Progenitor cell of endocrine pancreas (in vitro differentiated cells): ENCODE measurements at places on chromosomes 3 and 15. TPM values are rescaled to one million over a fixed set of nuclear protein-coding genes. Genes with fewer than 3 reads are reported as not detected.

STAC gene
- total RNA-seq, result 1.2 and 1.6 TPM in 2 replicates

CERS3 gene
- total RNA-seq, result 0.38 TPM in 1 of 2 replicates, not detected in the other

DCBLD2 gene
- 85.5 and 86.8 TPM in 2 replicates for total RNA-seq

- H3K27me3 ChIP-seq, result no peaks in the 10 kb centered on the region
- DNase-seq, result no peak
- peaks cover 1% of the 10 kb centered on the region for H3K4me1 ChIP-seq
Measured at GRCh38 chr3:104886220-104886995, 480.3 kb upstream of the ALCAM start.

DNA sequence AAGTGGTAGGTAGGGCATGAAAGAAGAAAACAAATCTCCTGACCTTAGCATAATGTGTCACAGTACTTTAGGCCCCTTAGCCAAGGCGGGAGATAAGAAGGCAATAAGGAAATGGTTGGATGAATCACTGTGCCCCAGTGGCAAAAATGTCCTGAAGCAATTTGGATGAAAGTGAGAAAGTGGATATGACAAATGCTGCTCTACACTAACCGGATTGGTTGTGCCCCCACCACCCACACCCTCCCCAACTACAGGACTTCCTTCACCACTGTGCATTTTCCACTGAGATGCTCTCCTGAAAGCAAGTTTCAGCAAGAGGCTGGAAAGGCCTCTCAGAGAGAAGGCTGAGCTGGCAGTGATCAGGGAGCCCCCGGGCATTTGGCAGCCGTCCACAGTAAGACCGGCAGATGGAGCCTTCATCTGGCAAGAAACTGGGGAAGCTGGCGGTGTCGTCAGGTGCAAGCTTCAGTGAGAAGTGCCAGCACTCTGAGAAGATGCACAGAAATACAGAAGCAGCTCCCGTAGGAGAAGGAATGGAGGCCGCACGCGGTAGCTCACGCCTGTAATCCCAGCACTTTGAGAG lies 63.8 kb downstream of the ATP1B3 start:
- DNase-seq, result no peak
- peaks cover 7% of the 10 kb centered on the region for H3K4me1 ChIP-seq
- no peaks in the 10 kb centered on the region for H3K27me3 ChIP-seq
- no peak overlapping the region for H3K27ac ChIP-seq
- peaks cover 8% of the 10 kb centered on the region for H3K36me3 ChIP-seq
- no peak overlapping the region for H3K4me3 ChIP-seq

DNA sequence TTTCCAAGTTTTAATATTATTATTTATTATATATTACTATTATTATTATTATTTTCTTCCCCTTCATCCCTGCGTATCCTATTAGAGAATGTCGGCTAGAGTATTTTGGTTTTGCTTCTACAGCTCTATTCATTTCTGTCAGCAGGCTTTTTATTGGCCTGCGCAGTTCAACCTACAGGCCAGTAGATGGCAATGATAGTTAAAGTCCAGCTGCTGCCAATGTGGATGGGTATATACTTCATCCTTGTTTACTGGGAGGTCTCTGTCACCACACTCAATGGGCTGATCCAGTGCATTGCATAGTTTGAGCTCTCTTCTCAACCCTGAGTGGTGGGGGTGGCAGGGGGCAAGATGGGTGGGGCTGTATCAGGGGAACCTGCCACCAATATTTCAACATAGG lies 799.8 kb downstream of the NSUN3 start:
- no peak overlapping the region for H3K4me3 ChIP-seq
- no peak overlapping the region for H3K27ac ChIP-seq
- H3K36me3 ChIP-seq, result peaks cover 18% of the 10 kb centered on the region
- H3K27me3 ChIP-seq, result no peaks in the 10 kb centered on the region
- H3K4me1 ChIP-seq, result no peaks in the 10 kb centered on the region

- no peak for DNase-seq
- no peaks in the 10 kb centered on the region for H3K27me3 ChIP-seq
- H3K36me3 ChIP-seq, result no peaks in the 10 kb centered on the region
- H3K4me1 ChIP-seq, result no peaks in the 10 kb centered on the region
Measured at GRCh38 chr15:99536422-99537040, 29.3 kb upstream of the MEF2A start.

DNA sequence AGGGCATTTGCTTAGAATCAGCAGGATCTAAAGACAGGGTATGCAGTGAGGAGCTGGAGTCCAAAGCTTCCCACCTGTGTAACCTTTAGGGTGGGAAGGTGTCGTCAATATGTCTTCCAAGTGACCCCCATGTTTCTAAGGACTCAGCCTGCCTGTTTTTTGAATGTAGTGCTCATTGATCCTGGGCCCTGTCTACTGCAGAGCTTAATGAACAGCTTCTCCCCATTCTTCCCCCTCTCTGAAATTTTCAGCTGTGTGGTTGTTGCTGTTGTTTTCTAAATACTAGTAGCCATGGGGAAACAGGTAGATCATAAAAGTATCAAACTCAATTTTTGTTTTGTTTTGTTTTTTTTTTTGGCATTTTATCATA lies 39.7 kb downstream of the MBNL1 start:
- H3K27ac ChIP-seq, result peak overlapping the region; percentile 76
- no peaks in the 10 kb centered on the region for H3K27me3 ChIP-seq
- H3K36me3 ChIP-seq, result no peaks in the 10 kb centered on the region
- no peak overlapping the region for H3K4me3 ChIP-seq

- peaks cover 1% of the 10 kb centered on the region for H3K36me3 ChIP-seq
- DNase-seq, result no peak
Measured at GRCh38 chr3:69445024-69445423, 59.1 kb upstream of the FRMD4B start.

- DNase-seq, result no peak
- no peaks in the 10 kb centered on the region for H3K27me3 ChIP-seq
- H3K4me3 ChIP-seq, result no peak overlapping the region
Measured at GRCh38 chr15:85616549-85617110, 178.1 kb downstream of the KLHL25 start.

GRCh38 chr3:133937756-133938601 lies 42.3 kb upstream of the RAB6B start:
- DNase-seq, result no peak
- no peaks in the 10 kb centered on the region for H3K27me3 ChIP-seq
- H3K27ac ChIP-seq, result no peak overlapping the region
- H3K4me1 ChIP-seq, result no peaks in the 10 kb centered on the region
- H3K4me3 ChIP-seq, result no peak overlapping the region

DNA sequence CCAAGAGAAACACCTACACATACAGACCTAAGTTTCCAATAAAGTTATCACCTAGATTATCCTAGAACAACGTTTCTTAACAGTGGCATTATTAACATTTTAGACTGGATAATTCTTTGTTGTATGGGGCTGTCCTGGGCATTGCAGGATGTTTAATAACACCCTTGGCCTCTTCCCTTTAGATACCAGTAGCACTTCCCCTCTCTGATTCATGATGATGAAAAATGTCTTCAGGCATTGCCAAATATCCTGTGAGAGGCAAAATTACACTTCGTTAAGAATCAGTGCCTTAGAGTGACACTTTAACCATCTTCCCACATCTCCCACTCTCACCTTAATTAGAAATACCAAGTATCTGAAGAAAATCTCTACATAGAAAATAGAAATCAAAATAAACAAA lies 352.6 kb downstream of the CGGBP1 start:
- H3K4me1 ChIP-seq, result no peaks in the 10 kb centered on the region
- H3K27ac ChIP-seq, result no peak overlapping the region
- H3K36me3 ChIP-seq, result no peaks in the 10 kb centered on the region
- no peak for DNase-seq
- H3K27me3 ChIP-seq, result no peaks in the 10 kb centered on the region

- no peak for DNase-seq
- no peaks in the 10 kb centered on the region for H3K4me1 ChIP-seq
- no peaks in the 10 kb centered on the region for H3K36me3 ChIP-seq
- no peak overlapping the region for H3K27ac ChIP-seq
- no peak overlapping the region for H3K4me3 ChIP-seq
Measured at GRCh38 chr3:189235214-189235613, 63.4 kb downstream of the TPRG1 start.

- H3K27me3 ChIP-seq, result peaks cover 12% of the 10 kb centered on the region
- no peak for DNase-seq
- H3K4me1 ChIP-seq, result peaks cover 9% of the 10 kb centered on the region
- no peaks in the 10 kb centered on the region for H3K36me3 ChIP-seq
- H3K4me3 ChIP-seq, result no peak overlapping the region
- H3K27ac ChIP-seq, result no peak overlapping the region
Measured at GRCh38 chr3:123075359-123075758, 8.5 kb downstream of the PDIA5 start.

DNA sequence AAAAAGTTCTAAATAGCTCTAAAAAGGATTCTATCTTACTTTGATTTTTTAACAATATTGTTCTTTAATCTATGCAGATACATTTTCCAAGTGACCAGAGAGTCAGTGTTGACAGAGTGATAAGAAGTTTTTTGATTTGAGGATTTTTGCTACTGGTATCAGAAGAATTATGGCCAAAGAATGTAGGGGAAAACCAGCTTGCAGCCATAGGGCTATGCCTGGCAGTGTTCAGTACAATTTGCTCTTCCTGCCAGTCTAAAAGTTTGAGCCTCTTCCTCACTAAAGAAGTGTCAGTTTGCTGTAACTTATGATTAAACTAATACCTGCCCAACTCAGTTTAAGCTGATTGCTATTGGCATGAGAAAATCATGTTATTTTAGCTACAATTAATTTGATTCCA lies 35.3 kb upstream of the FSIP1 start:
- peaks cover 13% of the 10 kb centered on the region for H3K4me1 ChIP-seq
- H3K27ac ChIP-seq, result no peak overlapping the region
- peaks cover 4% of the 10 kb centered on the region for H3K27me3 ChIP-seq
- H3K36me3 ChIP-seq, result no peaks in the 10 kb centered on the region
- DNase-seq, result no peak

GRCh38 chr3:43951813-43952212 lies 261.1 kb downstream of the ABHD5 start:
- peaks cover 39% of the 10 kb centered on the region for H3K27me3 ChIP-seq
- no peak overlapping the region for H3K4me3 ChIP-seq
- H3K27ac ChIP-seq, result no peak overlapping the region

DNA sequence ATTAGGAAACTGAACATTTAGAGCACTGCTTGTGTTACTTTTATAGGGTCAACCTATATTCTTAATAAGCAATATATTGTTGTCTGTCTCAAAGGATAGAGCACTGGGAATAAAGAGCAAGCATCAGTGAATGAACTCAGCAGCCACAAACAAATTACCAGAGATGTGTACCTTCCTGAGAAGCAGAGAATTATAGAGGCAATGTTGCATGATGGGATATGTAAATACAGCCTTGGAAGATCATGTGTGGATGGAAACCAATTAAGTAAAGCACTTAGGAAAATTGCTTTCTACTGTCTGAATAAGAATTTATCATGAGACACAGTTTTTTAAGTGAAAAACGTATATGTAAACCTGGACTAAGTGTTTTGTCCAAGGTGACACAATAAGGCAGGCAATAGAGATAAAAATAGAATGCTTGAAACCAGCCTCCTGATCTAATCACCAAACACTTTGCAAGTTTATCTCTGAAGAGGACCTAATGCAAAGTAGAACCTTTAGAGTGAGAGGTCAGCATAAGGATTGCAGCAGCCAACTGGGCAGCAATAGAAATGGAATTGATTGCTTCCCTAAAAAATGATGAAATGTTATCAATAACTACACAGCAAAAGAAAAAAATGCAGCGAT lies 848.0 kb downstream of the TUSC7 start:
- no peak overlapping the region for H3K27ac ChIP-seq
- H3K4me3 ChIP-seq, result no peak overlapping the region
- H3K36me3 ChIP-seq, result peaks cover 3% of the 10 kb centered on the region
- DNase-seq, result no peak

- no peaks in the 10 kb centered on the region for H3K4me1 ChIP-seq
- DNase-seq, result peak; percentile 22
- H3K4me3 ChIP-seq, result no peak overlapping the region
- H3K27ac ChIP-seq, result peak overlapping the region; percentile 64
- no peaks in the 10 kb centered on the region for H3K36me3 ChIP-seq
Measured at GRCh38 chr3:37779289-37780152, 82.2 kb upstream of the CTDSPL start.

GRCh38 chr15:82306791-82307713 lies 42.2 kb downstream of the GOLGA6L10 start:
- H3K36me3 ChIP-seq, result no peaks in the 10 kb centered on the region
- peaks cover 7% of the 10 kb centered on the region for H3K27me3 ChIP-seq
- no peak overlapping the region for H3K27ac ChIP-seq
- no peak for DNase-seq
- peaks cover 2% of the 10 kb centered on the region for H3K4me1 ChIP-seq

DNA sequence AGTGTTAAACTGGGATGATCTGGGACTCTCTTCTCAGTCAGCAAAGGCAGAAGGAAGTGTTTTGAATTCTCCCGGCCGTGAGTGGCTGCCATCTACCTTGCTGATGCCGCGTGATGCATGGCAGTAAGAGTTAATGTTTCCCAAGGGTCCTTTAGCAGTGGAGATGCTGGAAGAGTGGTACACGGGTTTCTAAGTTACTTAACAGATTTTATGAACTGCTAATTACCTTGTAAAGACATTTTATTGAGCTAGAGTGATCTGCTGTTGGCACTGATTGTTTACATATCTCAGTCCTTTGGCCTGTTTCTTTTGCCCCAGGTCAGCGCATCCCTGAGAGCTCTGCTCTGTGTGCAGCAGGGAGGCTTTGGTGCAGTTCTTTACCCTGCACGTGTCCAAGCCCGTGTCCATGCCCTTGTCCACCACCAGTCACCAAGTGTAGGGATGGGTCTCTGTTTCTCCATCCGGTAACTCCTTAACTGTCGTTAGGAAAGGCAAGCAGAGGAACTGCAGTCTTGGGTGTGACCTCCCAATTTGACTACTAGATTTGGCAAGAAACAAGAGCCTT lies 172.3 kb downstream of the SLCO3A1 start:
- no peak overlapping the region for H3K4me3 ChIP-seq
- no peak for DNase-seq
- H3K4me1 ChIP-seq, result no peaks in the 10 kb centered on the region
- no peaks in the 10 kb centered on the region for H3K36me3 ChIP-seq
- H3K27me3 ChIP-seq, result peaks cover 17% of the 10 kb centered on the region

DNA sequence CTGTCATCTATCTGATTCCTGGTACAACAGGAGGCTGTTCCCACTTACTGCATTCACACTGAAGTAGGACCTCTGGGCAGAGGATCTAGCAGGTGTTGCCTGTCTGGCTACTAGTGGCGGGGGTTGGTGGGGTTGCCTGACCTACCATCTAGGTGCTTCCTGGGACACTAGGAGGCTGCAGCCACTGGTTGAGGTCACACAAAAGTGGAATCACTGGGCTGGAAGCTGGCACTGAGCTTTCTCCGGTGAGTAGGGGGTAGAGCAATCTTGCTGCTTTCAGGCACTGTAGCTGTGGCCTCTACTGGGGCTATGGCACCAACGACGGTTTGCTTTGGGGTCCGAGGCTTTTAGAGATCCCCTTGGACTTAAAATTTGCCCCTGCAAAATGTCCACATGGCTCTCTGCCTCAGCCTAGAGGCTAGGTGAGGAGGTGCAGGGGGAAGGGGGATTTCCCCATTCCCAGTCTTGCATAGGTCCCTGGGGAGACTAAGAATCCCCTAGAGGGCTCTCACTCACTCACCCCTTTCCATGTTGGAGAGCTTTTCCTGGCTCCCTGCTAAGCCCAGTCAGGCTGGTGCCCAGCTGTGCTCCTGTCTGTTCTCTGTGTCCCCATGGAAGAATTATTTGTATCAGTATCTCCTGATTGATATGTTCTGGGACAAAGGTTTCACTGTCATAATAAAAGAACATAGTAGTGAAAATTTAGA lies 397.7 kb upstream of the EPHA6 start:
- H3K27ac ChIP-seq, result no peak overlapping the region
- DNase-seq, result no peak
- no peaks in the 10 kb centered on the region for H3K4me1 ChIP-seq
- no peaks in the 10 kb centered on the region for H3K36me3 ChIP-seq
- no peak overlapping the region for H3K4me3 ChIP-seq
- H3K27me3 ChIP-seq, result no peaks in the 10 kb centered on the region

GRCh38 chr3:155070932-155071387 lies 9.2 kb upstream of the MME start:
- H3K4me1 ChIP-seq, result no peaks in the 10 kb centered on the region
- H3K27me3 ChIP-seq, result peaks cover 3% of the 10 kb centered on the region
- no peak overlapping the region for H3K4me3 ChIP-seq
- H3K36me3 ChIP-seq, result no peaks in the 10 kb centered on the region
- H3K27ac ChIP-seq, result no peak overlapping the region
- no peak for DNase-seq
